Forelimb muscle (tissue), 1 donor: ENCODE measurements at places on chromosomes 11 and 22.

GRCh38 chr22:24214467-24215285, 30.2 kb downstream of the GGT5 start:
- no peak for DNase-seq

DNA sequence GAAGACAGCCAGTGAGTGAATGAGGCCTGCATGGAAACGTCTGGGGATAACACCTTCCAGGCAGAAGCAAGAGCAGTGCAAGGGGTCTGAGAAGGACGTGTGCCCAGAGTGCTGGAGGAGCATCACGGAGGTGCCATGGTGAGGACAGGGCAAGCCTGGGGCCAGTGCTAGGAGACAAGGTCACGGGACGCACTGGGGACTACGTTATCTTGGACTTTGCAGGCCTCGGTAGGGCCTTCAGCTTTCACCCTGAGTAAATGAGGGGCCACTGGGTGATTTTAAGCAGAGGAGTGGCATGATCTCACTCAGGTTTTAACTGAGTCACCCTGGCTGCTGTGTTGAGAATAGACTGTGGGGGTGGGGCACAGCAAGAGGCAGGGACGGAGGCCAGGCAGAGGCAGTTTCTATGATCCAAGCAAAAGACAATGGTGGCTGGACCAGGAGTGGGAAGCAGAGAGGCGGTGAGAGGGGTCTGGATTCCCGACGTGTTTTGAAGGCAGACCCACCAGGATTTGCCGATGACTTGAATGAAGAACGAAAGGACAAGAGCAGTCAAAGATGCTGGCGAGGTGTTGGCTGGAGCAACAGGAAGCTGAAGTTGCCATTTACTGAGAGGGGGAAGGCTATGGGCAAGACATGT, 102.7 kb upstream of the PARVA start:
- no peak for DNase-seq

DNA sequence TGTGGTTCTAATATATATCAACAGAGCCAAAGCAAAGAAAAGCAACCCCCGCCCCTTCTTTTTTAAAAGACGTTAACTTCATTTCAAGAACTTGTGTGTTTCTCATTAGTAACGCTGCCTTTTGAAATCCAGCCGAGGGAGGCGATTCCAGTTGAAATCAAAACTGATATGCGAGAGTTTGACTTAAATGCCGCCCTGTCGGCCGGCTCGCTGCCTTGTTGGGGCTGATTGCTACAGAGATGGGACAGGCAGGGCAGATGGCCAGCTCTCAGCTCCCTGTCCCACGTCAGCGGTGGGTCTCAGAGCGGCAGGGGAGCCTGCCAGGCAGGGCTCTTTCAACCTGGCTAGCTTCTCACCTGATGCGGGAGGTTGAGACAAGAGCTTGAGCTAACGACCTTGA, 51.9 kb upstream of the ALX4 start:
- peak; percentile 13 for DNase-seq

- no peak for DNase-seq
Observed at GRCh38 chr22:50326225-50326955, 422 bp downstream of the DENND6B start.

GRCh38 chr22:49432211-49432896, 395.3 kb downstream of the BRD1 start:
- DNase-seq, result no peak
